ENCODE measurements at places on chromosomes 3 and 15.

DNA sequence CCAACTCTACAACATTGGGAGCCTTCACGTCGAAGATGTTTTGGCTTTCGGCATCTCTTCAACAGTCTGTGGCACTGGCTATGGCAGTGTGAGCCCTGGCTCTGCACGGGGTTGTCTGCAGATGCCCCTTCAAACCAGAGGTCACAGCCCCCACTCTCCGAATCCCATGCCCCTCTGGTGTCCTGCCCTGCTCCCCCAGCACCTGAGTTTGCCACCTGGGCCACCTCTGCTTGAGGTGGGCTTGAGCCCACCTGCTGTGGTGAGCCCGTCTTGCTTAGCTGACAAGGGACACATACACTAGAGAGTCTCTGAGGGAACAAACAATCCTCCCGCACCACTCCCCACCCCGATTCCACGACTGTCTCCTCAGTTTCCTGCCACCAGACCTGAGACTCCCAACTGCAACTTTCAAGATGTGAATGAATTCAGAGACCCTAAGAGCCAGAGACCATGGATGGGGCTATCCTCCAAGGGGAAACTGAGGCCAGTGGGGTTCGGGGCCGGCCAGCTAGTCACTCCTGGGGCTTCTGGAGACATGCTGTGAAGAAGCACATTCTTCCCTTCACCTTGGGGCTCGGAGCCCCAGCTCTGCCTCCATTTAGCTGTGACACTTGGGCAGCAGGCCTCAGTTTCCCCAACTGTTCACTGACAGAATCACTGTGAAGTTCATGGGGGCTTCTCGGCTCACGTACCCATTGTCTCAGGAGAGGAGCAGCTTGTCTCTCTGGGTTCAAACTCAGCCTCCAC is 44.6 kb downstream of the TPRA1 start:
- H3K4me3 ChIP-seq, result no peak overlapping the region
- peaks cover 14% of the 10 kb centered on the region for H3K4me1 ChIP-seq
- H3K27ac ChIP-seq, result no peak overlapping the region
- H3K36me3 ChIP-seq, result no peaks in the 10 kb centered on the region
- no peak for DNase-seq
- H3K27me3 ChIP-seq, result peaks cover 10% of the 10 kb centered on the region

GRCh38 chr3:122031123-122031468 is 9.0 kb upstream of the ILDR1 start:
- no peak for DNase-seq
- peaks cover 9% of the 10 kb centered on the region for H3K27me3 ChIP-seq
- H3K36me3 ChIP-seq, result peaks cover 5% of the 10 kb centered on the region
- H3K4me3 ChIP-seq, result peak overlapping the region; percentile 49

GRCh38 chr15:29018995-29019976 is 133.5 kb downstream of the APBA2 start:
- DNase-seq, result no peak
- no peak overlapping the region for H3K27ac ChIP-seq
- no peak overlapping the region for H3K4me3 ChIP-seq

DNA sequence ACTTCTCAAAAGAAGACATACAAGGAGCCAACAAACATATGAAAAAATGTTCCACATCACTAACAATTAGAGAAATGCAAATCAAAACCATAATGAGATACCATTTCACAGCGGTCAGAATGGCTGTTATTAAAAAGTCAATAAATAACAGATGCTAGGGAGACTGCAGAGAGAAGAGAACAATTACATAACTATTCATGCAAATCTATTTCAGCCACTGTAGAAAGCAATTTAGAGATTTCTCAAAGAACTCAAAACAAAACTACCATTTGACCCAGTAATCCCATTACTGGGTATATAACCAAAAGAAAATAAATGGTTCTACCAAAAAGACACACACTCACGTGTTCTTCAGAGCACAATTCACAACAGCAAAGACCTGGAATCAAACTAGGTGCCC is 116.3 kb downstream of the VPS13C start:
- peaks cover 15% of the 10 kb centered on the region for H3K36me3 ChIP-seq
- H3K27ac ChIP-seq, result no peak overlapping the region
- no peaks in the 10 kb centered on the region for H3K4me1 ChIP-seq
- no peak overlapping the region for H3K4me3 ChIP-seq
- DNase-seq, result no peak

GRCh38 chr3:52396907-52397591 is 47.9 kb downstream of the SEMA3G start:
- H3K36me3 ChIP-seq, result peaks cover 2% of the 10 kb centered on the region
- H3K27me3 ChIP-seq, result no peaks in the 10 kb centered on the region
- no peak for DNase-seq
- no peak overlapping the region for H3K4me3 ChIP-seq
- H3K4me1 ChIP-seq, result no peaks in the 10 kb centered on the region
